ENCODE measurements at places on chromosomes 6 and 20. TPM values are rescaled to one million over a fixed set of nuclear protein-coding genes. Genes with fewer than 3 reads are reported as not detected.

- no peak for DNase-seq
Observed at GRCh38 chr6:143872201-143872600, 7.9 kb downstream of the ZC2HC1B start.

MOCS1 gene
- total RNA-seq = 10.3 TPM

F13A1 gene
- total RNA-seq = 58.8 TPM

MAP7 gene
- total RNA-seq = 1.3 TPM
